Stimulated activated CD4-positive, alpha-beta T cell treated with anti-CD3 and anti-CD28 coated beads, Interleukin-1b, Interleukin-23, amount 100 ng/mL, for 24 hours (primary cell): ENCODE measurements at places on chromosomes 1 and 21.

DNA sequence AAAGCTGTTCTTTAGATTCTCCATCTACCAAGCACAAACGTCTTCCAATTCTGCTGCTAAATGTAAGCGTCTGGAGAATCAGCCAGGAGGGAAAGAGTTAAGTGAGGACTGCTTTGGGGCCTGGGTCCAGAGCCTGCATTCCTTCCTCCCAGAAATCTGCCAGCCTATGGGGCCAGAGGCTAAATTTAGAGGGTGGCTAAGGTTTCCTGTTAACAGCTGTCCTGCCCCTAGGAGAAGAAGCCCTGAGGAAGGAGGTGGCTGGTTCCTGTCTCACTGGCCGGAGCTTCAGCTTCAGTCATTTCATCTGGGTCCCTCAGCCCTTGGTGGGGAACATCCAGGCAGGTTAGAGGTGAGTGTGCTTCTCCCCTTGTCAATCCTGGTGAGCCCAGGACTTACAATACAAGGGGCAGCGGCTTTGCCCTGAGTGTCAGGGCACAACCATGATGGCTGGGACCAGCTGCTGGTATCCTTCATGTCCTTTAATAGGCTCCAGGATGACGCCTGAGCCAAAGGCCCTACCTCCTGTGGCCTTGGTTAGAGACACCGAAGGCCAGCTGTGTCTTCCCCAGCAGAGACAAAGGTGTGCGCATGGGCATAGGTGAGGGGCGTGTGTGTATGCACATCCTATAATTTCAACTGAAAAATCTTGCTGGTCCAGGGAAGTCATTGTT, at the start of gene STYXL2:
Gene STYXL2 (plus strand): TSS at position 230 of the 671 bp plus-strand sequence. CDS start 775 bp downstream, outside the sequence.
- DNase-seq: no peak

DNA sequence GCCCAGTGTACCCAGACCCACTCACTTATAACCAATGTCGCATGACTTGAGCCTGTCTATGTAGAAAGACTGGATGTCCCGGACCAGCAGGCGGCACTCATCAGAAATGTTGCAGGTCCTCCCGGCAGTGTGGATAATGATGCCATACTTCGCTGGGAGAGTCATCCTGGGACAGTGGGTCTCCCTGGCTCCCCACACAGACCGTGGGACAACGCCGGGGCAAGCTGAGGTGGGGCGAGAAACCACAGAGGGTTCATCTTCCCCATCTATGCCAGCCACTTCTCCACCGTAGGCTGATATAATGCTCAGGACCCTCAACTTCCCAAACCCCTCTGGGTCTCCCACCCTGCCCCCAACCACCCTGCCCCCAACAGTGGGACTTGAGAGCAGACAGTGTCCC, 8.3 kb downstream of the PGLYRP4 start:
- DNase-seq: no peak

GRCh38 chr1:36023098-36023769, 60.7 kb upstream of the TEKT2 start:
- no peak for DNase-seq

GRCh38 chr21:45289655-45290515, 2.2 kb upstream of the POFUT2 start:
- no peak for DNase-seq

GRCh38 chr1:98749152-98749756, 87.7 kb downstream of the SNX7 start:
- no peak for DNase-seq

DNA sequence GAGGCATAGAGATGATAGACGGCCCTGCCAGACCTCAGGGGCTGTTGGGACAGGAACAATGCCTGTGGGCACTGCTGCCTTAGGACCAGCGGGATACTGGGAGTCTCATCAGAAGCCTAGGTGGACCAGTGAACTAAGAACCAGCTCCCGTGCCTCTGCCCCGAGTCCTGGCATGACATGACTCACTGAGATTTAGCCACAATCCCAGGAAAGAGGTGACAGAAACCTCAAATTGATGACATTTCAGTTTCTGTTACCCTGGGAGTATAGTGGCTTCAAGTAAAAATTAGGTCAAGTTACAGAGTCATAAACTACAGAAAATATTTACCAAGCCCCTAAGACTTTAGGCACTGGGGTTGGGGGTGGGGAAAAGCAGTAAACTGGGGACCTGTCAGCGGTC, 74.6 kb upstream of the GADD45A start:
- no peak for DNase-seq

DNA sequence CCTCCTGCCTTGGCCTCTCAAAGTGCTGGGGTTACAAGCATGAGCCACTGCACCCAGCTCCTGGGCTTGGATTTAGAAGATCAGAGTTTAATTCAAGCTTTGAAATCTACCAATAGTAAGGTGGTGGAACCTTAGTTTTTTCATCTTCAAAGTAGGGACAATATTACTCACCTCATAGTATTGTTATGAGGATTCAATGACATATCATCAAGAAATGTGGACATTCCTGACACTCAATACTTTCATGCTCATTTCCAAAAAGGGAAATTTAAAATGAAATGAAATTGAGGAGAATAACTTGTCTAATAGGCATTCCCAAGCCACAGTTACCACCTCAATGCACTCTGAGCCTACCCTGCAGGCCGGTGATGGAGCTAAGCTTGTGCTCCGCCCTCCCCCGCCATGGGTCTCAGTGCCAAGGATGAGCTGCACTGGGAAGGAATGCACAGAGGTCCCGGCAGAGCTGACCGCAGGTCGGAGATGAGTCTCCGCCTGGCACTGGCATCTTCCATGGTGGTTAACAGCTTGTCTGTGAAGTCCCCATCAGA, 56.5 kb upstream of the BCAR3 start:
- no peak for DNase-seq

- no peak for DNase-seq
Measured at GRCh38 chr1:117110774-117111173, 10.8 kb downstream of the TRIM45 start.

- DNase-seq: no peak
Measured at GRCh38 chr1:221100611-221101010, 221.4 kb downstream of the HLX start.

DNA sequence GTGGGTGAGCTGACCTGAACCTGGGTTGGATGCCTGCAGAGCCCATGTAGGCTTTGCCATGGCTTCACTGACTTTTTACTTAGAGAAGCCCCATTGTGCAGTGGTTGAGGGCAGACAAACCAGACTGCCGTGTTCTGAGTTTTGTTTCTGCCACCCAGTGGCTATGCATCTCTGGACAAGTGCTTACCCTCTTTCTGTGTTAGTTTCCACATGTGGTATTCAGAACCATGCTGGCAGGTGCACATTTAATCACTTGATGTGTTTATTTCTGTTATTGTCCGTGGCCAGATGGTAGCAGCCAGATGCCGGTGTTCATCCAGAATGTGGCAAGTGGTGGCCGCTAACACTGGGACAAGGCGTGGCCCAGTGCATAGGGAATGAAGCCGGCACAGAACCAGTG, 10.3 kb upstream of the PTPN7 start:
- no peak for DNase-seq

DNA sequence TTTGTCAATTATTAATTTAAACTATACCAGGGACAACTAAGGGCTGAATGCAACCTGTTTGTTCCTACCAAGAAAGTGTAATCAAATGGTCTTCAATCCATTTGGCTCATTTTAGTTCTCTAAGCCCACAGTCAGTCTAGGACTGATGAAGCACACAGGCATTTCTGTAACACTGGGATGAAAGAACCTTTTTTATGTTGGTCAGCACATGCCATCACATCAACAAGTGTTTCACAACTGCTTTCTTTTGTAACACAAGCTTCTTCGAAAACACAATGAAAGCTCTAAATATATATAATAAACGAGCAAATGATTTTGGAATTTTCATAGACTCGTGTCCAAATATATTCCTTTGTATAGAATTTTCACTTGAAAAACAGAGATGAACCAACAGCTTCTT, 28.8 kb downstream of the HEATR1 start:
- DNase-seq: no peak
